ENCODE measurements at places on chromosomes 2 and 18.

- no peak for DNase-seq
Observed at GRCh38 chr2:120737340-120738101, 1.9 kb downstream of the GLI2 start.

DNA sequence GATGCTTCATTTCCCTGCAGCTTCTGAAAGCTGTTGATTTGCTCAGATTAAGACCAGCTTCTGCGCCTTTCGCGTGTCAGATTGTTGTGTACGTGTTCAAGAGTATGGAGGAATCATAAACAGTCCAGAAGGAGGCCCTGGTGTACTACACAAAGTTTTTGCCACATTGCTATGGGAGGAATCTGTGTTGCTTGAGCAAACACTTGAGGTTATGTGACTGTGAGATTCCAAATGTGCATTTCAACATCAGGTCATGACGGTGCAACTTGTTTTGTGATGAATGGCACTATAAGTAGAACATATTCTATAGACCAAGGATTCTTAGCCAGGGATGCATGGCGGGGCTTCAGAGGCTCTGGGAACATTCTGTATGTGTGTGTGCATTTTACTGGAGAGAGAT is 35.0 kb downstream of the SRSF7 start:
- no peak for DNase-seq

GRCh38 chr2:112482309-112483041 is 519 bp downstream of the TTL start:
- no peak for DNase-seq

- no peak for DNase-seq
Observed at GRCh38 chr2:225999692-226000091, 600.2 kb downstream of the NYAP2 start.

DNA sequence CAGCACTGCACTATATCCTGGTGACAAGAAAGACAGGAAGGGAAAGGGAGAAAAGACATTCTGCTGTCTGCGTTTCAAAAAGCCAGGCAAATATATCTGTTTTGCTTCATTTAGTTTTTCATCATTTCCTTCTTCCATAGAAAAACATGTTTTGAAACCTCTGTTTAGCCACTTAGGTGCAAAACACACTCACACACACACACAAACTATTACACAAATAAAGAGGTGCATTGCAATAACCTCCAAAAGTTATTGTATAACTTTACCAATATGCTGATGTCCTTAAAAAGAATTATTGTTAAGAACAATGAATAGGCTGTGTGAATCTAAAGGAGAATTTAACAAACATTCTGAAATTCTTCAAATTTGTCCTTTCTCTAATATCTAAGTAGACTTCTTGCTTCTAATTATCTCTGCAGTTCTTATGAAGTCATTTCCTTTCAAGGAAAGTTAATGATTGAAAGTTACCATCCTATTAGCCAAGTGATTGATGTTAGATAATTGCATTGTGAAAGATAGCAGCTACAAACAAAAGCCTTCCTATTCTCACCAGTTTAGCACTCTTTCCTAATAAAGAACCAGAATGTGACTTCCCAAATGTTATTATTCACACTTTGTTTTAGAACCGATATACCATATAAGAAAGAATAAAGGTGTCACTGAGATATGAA is 516.7 kb downstream of the KCNJ3 start:
- DNase-seq, result no peak

- no peak for DNase-seq
Observed at GRCh38 chr2:74528600-74529356, 728 bp downstream of the AUP1 start.

DNA sequence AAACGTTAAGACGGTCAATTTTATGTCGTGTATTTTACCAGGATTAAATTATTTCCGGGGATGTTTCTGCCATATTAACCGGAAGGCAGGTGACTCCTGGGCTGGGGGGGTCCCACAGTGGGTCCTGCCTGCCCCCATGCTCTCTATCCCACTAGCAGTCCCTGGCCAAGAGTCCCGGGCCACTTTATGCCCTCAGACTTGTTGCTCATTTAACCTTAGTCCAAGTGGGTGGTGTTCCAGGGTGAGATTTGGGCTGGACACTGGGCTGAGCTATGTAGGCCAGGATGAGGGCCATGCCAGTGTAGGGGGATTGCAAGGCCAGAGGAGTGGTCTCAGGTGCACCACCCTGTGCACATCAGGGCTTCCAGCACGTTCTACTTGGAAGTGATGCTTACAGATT is 24.1 kb downstream of the TWIST2 start:
- no peak for DNase-seq

GRCh38 chr2:9768388-9768787 is 74.9 kb upstream of the TAF1B start:
- DNase-seq, result peak; percentile 63

GRCh38 chr2:138979131-138979785 is 199.1 kb upstream of the NXPH2 start:
- no peak for DNase-seq

DNA sequence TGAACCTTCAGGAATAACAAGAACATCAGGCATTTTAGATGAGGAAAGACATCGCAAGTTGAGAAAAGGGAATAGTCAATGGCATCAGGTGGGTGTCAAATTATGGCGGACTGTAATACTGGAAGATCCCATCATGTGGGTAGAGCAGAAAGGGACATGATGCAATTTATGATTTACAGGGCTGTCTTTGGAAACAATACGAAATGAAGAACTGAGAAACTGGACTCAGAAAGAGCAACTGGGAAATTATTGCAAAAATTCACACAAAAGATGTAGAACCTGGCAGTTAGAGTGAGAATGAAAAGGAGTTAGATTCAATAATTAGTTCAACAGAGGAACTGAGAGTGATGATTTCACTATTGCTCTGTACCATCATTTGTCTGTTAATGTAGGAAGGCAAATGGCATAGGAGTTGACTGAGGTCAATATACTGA is 1635.0 kb upstream of the ACVR2A start:
- no peak for DNase-seq

DNA sequence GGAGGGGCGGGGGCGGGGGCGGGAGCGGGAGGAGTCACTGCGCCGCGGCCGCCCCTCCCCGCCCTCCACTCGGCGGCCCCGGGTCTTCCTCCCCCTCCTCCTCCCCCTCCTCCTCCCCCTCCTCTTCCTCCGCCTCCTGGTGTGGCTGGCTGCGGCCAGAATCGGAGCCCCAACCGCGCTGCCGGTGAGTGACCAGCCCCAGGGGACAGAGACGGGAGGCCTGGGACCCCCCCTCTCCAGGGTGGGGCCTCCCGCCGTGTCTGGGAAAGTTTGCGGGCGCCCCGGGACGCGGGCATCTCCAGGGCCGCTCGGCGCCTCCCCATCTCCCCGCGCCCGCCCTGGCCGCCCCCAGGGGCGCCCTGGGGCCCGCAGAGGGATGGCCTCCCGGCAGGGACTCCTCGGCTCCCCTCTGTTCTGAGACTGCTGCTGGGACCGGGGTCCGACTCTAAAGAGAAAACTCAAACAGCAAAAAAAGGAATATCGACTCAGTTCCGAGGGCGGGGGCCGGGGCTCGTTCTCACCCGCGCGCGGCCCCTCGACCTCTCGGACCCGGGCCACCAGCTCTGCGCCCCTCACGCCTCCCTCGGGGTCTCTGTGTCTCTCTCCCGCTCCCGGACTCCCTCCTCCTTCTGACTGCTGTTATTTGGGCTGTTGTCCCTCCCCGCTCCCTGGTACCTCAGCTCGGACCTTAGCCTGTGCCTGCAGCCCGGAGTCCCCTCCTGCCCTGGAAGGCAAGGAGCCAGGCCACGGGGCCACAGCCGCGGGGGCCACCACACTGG is at the start of gene STON1:
TSS of gene STON1 (plus strand) at position 122 of the 779 bp plus-strand sequence. CDS start 50,480 bp downstream, outside the sequence.
- no peak for DNase-seq

GRCh38 chr2:32838418-32838817 is 108.3 kb upstream of the LTBP1 start:
- DNase-seq, result no peak

DNA sequence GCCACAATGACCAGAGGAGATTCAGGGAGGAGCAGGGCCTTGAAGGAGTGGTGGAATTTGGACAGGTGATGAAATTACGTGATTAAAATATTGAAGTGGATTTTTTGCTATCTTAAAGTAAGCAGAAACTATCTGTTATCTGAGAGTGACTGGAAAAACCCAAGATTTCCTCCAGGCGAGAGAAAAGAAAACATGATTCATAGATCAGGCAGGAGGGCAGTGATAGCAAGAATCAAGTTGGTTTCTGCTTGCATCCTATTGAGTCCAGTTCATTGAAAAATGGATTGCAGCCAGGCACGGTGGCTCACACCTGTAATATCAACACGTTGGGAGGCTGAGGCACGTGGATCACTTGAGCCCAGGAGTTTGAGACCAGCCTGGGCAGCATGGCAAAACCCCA is 127.8 kb downstream of the NXPH2 start:
- DNase-seq, result no peak

GRCh38 chr2:1041012-1041805 is 90.6 kb downstream of the SNTG2 start:
- DNase-seq, result no peak

All from NT2/D1 (cell line).